Activated T-helper 1 cell treated with anti-CD3 and anti-CD28 coated beads, Interleukin-12 subunit alpha, Interleukin-12 subunit beta, Interleukin-2, Interleukin-4 antibody, amounts not matched to agents 30 ng/mL and 10 ng/mL and 1 ng/mL, durations not matched to agents 14 hours and 24 hours and 36 hours (primary cell): ENCODE measurements at places on chromosomes 1 and 21.

DNA sequence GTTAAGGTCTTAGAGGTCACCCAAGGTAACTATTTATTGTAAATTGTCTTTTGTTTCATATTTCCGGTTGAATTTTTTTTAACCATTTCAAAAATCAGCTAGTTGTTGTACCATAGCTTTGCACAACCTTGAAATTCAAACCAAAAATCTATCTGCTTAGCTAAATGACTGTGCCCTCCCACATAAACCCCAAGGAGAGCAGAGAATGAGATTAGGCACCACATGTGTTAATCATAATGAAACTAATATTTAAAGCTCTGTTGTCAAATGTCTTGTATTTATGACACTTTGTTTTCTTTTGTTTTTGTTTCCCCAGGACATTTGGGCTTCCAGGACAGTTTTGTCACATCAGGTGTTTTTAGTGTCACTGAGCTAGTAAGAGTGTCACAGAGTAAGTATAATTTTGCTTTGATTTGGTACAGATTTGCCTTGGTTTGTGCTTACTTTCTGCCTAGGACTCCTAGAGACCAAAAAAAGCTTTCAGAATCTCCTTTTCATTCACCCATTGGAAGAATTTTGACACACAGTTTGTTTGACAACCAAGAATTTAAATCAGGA lies 249.9 kb downstream of the NFIA start:
- peak overlapping the region; percentile 4 for H3K4me3 ChIP-seq
- peak; percentile 14 for DNase-seq
- peaks cover 29% of the 10 kb centered on the region for H3K4me1 ChIP-seq
- H3K36me3 ChIP-seq: no peaks in the 10 kb centered on the region

DNA sequence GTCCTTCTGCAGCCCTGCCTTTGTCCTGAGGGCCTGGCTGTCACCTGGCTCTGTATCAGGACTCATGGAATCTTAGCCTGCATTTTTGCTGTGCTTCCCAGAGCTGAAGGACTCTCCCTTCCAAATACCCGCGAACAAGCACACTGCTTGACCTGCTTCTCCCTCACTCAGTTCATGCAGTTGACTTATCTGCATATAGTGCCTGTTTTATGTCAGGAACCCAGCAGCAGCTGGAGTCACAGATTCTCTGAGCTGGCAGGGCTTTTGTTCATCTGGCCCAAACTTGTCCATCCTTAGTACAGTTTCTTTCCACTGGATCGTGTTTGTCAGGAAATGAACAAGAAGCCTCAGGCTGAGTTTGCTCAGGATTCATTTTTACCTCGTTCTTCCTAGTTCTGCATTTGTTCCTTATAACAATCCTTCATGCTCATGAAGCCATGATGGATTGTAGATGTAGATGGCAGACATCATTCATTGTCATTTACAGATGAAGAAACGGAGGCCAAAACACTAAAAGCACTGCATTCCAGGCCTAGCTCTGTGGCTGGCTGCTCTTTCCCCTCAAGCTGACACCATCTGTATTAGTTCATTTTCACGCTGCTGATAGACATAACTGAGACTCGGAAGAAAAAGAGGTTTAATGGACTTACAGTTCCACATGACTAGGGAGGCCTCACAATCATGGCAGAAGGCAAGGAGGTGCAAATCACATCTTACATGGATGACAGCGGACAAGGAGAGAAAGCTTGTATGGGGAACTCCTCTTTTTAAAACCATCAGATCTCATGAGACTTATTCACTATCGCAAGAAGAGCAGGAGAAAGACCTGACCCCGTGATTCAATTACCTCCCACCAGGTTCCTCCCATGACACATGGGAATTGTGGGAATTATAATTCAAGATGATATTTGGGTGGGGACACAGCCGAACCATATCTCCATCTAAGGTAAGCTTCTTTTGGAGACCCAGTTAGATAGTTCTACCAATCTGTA lies 150.9 kb downstream of the HIVEP3 start:
- no peak overlapping the region for H3K4me3 ChIP-seq
- no peak for DNase-seq
- peaks cover 7% of the 10 kb centered on the region for H3K36me3 ChIP-seq

- H3K36me3 ChIP-seq: peaks cover 21% of the 10 kb centered on the region
- no peak for DNase-seq
- no peaks in the 10 kb centered on the region for H3K4me1 ChIP-seq
- no peak overlapping the region for H3K4me3 ChIP-seq
- H3K27me3 ChIP-seq: no peaks in the 10 kb centered on the region
These were observed 39.6 kb downstream of the PRDM15 start for GRCh38 chr21:41839387-41840000.

GRCh38 chr1:62318756-62319544 lies at the start of gene KANK4:
KANK4 (minus strand) TSS chr1:62319434; CDS start chr1:62281564, 37,870 bp downstream.
- H3K4me1 ChIP-seq: no peaks in the 10 kb centered on the region
- DNase-seq: no peak
- no peak within 1 kb of the TSS for H3K4me3 ChIP-seq
- H3K27ac ChIP-seq: no peak within 1 kb of the TSS

- DNase-seq: no peak
- peak overlapping the region; percentile 97 for H3K27ac ChIP-seq
- no peaks in the 10 kb centered on the region for H3K27me3 ChIP-seq
- H3K36me3 ChIP-seq: peaks cover 35% of the 10 kb centered on the region
- H3K4me1 ChIP-seq: peaks cover 69% of the 10 kb centered on the region
These were observed 751 bp downstream of the MRPS15 start for GRCh38 chr1:36463463-36463802.

- DNase-seq: no peak
- H3K27me3 ChIP-seq: peaks cover 5% of the 10 kb centered on the region
- H3K36me3 ChIP-seq: no peaks in the 10 kb centered on the region
- no peak overlapping the region for H3K27ac ChIP-seq
- no peaks in the 10 kb centered on the region for H3K4me1 ChIP-seq
- H3K4me3 ChIP-seq: no peak overlapping the region
These were observed 58.6 kb upstream of the PLXNA2 start for GRCh38 chr1:208302699-208303238.

- no peak for DNase-seq
- H3K36me3 ChIP-seq: peaks cover 6% of the 10 kb centered on the region
- peaks cover 7% of the 10 kb centered on the region for H3K4me1 ChIP-seq
- H3K27me3 ChIP-seq: peaks cover 13% of the 10 kb centered on the region
- H3K4me3 ChIP-seq: no peak overlapping the region
- no peak overlapping the region for H3K27ac ChIP-seq
These were observed 50.2 kb downstream of the LPAR3 start for GRCh38 chr1:84842748-84843231.

DNA sequence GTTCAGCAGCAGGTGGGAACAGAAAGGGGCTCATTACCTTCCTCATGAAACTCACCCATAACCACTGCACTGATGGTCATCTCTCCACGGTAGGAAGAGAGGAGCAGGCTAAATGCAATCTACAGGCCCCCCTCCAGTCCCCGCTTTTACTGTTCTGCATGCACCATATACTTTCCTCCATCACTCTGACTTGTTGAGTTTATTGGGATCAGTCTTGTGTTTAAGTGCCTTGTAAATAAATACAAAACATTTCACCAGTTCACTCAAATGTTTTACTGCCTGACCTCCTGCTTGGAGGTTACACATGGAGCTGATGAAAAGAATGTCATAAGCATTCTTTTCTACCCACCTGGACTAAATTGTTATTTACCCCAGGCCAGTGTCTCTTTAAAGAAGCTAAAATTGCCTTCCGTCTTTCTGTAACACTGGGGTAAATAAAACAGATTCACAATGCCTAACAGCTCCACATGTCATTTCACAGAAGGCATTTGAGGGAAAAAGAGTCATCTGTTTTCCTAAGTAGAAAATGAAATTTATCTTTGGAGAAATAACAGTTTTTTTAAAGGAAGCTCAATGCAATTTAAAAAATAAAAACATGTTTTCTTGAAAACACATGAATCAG lies 30.7 kb downstream of the PTPN14 start:
- no peaks in the 10 kb centered on the region for H3K36me3 ChIP-seq
- H3K27ac ChIP-seq: no peak overlapping the region
- peaks cover 5% of the 10 kb centered on the region for H3K27me3 ChIP-seq
- no peak overlapping the region for H3K4me3 ChIP-seq
- peaks cover 23% of the 10 kb centered on the region for H3K4me1 ChIP-seq

GRCh38 chr1:198772626-198773025 lies 133.8 kb downstream of the PTPRC start:
- no peak for DNase-seq
- peaks cover 3% of the 10 kb centered on the region for H3K36me3 ChIP-seq
- H3K27ac ChIP-seq: no peak overlapping the region
- H3K4me1 ChIP-seq: peaks cover 20% of the 10 kb centered on the region
- peaks cover 5% of the 10 kb centered on the region for H3K27me3 ChIP-seq

- DNase-seq: no peak
- H3K4me3 ChIP-seq: no peak overlapping the region
- peaks cover 45% of the 10 kb centered on the region for H3K4me1 ChIP-seq
- peaks cover 12% of the 10 kb centered on the region for H3K36me3 ChIP-seq
- H3K27ac ChIP-seq: no peak overlapping the region
These were observed 222.4 kb upstream of the B3GALT2 start for GRCh38 chr1:193408782-193409293.

DNA sequence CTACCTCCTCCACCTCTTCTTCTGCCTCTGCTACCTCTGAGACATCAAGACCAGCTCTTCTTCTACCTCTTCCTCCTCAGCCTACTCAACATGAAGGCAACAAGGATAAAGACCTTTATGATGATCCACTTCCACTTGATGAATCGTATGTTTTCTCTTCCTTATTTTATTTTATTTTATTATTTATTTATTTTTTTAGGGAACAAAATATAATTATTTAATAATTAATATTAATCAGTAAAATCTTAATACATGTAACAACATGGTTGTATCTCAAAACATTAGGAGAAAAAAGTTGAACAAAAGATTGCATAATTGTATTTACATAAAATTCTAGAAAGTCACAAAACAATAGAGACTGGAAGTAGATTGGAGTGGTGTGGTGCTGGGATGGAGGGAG lies 13.1 kb upstream of the HRNR start:
- no peak overlapping the region for H3K27ac ChIP-seq
- no peak for DNase-seq
- no peaks in the 10 kb centered on the region for H3K4me1 ChIP-seq
- H3K27me3 ChIP-seq: peaks cover 14% of the 10 kb centered on the region
- no peaks in the 10 kb centered on the region for H3K36me3 ChIP-seq

DNA sequence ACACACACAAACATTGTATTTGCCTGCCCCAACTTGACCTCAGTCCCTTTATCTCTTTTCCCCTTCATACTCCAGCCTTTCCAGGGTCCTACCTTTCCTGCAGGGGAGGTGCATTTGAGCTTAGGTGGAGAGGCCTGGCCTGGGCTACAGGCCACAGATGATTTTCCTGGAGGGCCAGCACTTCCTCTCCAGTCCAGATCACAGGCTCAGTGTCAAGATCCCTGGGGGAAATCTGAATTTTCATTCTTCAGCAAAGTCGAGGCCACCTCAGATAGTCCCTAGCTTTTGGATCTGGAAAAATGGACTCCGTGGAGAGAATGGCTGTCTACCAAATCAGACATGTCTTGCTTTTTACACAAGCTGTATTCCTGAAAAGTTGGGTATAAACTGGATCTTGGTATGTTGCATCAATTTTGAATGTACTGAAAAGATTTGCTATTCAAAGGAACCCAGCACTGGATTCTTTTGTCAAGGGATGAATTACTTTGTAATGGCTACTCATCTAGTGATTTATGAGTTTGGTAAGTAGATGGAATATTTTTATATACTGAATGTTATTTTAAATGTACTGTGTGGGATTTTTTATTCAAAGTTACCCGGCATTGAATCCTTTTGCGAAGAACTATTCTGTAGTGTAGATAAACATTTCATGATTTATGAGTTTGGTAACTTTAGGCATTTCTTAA lies 78.7 kb downstream of the DDR2 start:
- no peaks in the 10 kb centered on the region for H3K36me3 ChIP-seq
- DNase-seq: no peak
- H3K27me3 ChIP-seq: peaks cover 3% of the 10 kb centered on the region
- no peaks in the 10 kb centered on the region for H3K4me1 ChIP-seq
- H3K4me3 ChIP-seq: no peak overlapping the region

- H3K36me3 ChIP-seq: peaks cover 5% of the 10 kb centered on the region
- no peak overlapping the region for H3K4me3 ChIP-seq
- DNase-seq: no peak
- peak overlapping the region; percentile 49 for H3K27ac ChIP-seq
- peaks cover 65% of the 10 kb centered on the region for H3K4me1 ChIP-seq
- peaks cover 3% of the 10 kb centered on the region for H3K27me3 ChIP-seq
These were observed 241.8 kb upstream of the IRF2BP2 start for GRCh38 chr1:234851450-234852438.

GRCh38 chr1:119766374-119766794 lies 2.3 kb downstream of the HMGCS2 start:
- no peaks in the 10 kb centered on the region for H3K4me1 ChIP-seq
- H3K27ac ChIP-seq: no peak overlapping the region
- H3K4me3 ChIP-seq: no peak overlapping the region
- H3K36me3 ChIP-seq: no peaks in the 10 kb centered on the region
- no peak for DNase-seq
- peaks cover 23% of the 10 kb centered on the region for H3K27me3 ChIP-seq

DNA sequence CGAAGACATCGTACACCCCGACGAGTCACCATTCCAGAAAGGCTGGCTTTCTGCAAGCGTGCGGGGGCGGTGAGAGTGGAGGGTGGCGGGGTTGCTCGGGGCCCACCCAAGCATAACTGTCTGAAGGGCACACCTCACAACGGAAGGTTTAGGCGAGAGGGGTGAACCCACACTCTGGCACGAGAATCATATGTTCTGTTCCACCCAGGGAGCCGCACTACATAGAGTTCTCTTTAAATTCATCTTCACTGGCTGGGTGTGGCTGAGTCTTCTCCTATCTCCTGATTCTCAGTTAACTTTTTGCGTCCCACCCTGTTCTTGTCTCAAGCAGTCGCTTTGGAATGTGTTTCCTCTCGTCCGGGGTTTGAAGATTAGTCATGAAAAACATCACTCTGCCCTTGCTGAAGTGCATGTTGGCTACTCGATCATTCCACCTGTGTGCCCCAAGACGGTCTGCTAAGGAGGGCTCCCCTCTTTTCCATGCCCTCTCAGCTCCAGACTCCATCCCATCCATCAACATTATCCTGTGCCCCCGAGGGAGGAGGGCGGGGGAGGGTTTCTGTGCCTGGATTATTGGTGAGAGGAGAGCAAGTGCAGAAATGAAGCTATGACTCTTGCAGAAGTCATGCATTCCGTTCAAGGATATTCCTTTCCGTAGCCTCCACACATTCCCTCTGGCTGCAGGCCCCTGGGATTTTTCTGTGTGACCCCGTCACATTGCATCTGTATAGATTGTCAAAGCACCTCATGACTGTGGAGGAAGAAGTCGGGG lies 53.5 kb upstream of the CD34 start:
- H3K27me3 ChIP-seq: peaks cover 42% of the 10 kb centered on the region
- peak overlapping the region; percentile 67 for H3K27ac ChIP-seq
- DNase-seq: no peak
- H3K4me3 ChIP-seq: peak overlapping the region; percentile 65
- H3K36me3 ChIP-seq: peaks cover 1% of the 10 kb centered on the region

DNA sequence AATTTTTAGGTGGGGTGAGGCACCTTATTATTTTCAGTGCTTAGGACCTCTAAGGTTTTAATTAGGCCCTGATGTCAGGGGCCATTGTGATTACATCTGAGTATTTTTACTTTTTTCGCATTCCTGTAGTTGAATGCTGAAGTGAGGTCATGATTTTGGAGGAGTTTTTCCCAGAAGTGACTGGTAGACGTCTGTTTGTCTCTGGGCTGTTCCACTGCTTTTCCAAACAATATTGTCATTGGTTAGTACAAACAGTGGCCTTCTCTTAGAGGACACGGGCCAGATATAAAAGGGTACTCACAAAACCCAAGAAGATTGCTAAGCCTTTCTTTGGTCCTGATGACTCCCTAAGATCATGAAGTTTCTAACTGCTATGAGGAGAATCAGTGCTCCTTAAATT lies 7.6 kb upstream of the RASAL2 start:
- DNase-seq: no peak
- no peak overlapping the region for H3K4me3 ChIP-seq
- H3K36me3 ChIP-seq: no peaks in the 10 kb centered on the region

- no peaks in the 10 kb centered on the region for H3K27me3 ChIP-seq
- no peak overlapping the region for H3K27ac ChIP-seq
- DNase-seq: no peak
- peaks cover 10% of the 10 kb centered on the region for H3K4me1 ChIP-seq
These were observed 13.0 kb downstream of the DOP1B start for GRCh38 chr21:36169470-36170128.
